ENCODE measurements at places on chromosomes 12 and 14. TPM values are rescaled to one million over a fixed set of nuclear protein-coding genes. Genes with fewer than 3 reads are reported as not detected.
A peak's percentile ranks its signal among the peaks of the same experiment; 100 is the strongest.

Gene ATL1
- total RNA-seq: 9.3 TPM

Gene DIABLO
- 116 TPM for total RNA-seq

Gene RD3L
- total RNA-seq: not detected

Gene AKAP5
- 1.5 TPM for total RNA-seq

DNA sequence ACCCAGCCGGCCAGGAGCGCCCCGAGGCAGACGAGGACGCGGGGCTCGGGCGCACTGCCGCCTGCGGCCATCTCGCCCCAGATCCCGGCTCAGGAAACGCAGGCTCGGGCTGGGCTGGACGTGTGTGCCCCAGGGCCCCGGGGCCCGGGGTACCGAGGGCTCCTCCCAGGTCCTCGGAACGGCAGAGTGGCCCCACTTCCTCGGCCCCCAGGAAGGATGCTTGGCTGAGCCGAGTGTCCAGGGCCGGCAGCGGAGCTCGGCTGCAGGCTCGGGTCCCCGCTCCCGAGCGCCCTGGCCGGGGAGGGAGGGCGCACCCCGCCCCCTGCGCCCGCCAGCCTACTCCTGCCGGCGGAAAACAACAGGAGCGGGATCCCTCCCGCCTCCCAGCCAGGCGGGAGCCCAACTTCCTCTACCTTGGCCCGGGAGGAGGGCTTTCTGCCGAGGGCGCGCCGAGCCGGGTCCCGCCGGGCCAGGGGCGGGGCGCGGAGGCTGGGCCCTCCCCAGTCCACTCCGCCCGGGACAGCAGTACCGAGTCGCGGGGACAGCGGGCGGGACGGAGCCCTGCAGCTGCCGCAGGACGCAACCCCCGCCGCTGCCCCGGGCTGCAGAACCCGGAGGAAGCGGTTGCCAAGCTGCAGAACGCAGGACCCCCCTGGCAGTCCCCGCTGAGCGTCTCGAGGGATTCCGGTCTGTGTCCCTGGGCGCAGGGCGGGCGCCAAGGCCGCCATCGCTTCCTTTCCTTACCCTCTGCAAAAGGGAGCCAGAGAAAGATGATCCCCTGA, at the start of gene VSIG10:
TSS of gene VSIG10 (minus strand) at position 411 of the 782 bp plus-strand sequence. CDS start at position 71, 340 bp downstream.
- DNase-seq: peak; percentile 49

DNA sequence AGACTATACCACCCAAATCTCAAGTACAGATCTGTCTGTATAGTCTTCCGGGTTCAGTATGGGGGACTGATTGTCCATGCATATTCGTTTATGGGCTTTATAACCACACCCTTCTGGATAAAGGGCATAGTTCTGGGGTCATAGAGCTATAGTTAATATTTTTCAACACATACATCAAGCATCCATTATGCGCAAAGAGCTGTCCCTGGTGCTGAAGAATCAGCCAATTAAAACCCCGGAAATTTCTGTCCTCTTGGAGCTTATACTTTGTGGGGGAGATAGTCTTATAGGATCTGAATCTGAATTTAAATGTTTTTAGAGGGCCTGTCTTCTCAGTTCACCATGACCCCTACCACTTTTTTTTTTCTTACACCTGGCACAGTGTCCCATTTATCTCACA, 256.7 kb downstream of the SUDS3 start:
- no peak for DNase-seq
